Osteocyte (in vitro differentiated cells): ENCODE measurements at places on chromosomes 12 and 14.

DNA sequence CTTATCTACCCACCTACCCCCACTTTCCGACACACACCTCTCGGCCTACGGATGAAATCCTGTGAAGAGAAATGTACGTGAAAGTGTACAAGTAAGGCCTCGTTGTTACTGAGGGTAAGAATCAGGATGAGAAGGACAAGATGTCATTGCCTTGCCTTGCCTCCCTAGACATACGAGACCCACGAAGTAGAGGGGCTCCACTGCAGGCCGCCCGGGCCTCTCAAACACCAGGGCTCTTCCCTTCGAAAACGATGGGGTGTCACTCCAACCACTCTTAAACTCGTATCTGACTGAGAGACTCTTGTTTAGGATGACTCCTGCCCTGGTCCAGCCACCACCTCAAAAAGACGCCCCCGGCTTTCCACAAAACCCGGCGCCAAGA is 498 bp downstream of the RACGAP1 start:
- peak overlapping the region; percentile 95 for H3K27ac ChIP-seq
- no peaks in the 10 kb centered on the region for H3K27me3 ChIP-seq
- no peak for DNase-seq
- peaks cover 40% of the 10 kb centered on the region for H3K4me1 ChIP-seq
- peak overlapping the region; percentile 99 for H3K4me3 ChIP-seq

DNA sequence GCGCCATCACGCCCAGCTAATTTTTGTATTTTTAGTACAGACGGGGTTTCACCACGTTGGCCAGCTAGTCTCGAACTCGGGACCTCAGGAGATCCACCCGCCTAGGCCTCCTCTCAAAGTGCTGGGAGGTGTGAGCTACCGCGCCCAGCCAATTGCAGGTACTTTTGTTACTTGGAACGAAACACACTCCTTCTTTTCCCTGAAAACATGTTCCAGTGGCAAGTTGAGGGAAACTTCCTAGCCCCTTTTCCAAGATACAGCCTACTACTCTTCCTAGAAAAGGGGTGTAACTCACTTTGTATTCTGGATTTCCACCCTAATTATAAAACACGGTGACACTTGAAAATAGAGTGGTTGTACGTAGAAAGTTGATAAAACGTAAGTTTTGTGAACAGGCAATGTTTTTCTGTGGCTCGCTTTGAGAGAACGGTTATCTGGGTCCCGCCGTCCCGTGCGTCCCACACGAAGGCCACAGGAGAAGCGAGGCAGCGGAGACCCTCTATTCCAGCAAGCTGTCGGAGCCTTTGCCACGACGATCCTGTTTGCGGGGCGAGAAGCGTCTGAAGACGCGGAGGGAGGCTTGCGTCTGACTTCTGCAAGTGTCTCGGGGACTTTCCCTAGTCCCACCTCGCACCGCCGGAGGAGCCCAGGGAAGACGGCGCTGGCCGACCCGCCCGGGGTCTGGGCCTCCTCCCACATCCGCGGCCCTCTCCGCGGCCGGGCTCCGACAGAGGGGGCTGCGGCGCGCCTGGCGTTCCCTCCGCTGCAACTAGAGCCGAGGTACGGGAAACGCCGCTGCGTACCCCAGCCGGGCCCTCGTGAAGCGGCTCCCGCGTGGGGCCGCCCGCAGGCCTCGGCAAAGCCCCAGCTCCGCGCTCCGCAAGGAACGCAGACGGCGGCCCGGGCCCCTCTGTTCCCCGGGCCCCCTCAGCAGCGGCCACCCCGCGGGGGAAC is 745 bp downstream of the CDCA4 start:
- peaks cover 1% of the 10 kb centered on the region for H3K36me3 ChIP-seq
- no peaks in the 10 kb centered on the region for H3K27me3 ChIP-seq
- no peak for DNase-seq
- peak overlapping the region; percentile 85 for H3K4me3 ChIP-seq
- peaks cover 72% of the 10 kb centered on the region for H3K4me1 ChIP-seq
- H3K27ac ChIP-seq = peak overlapping the region; percentile 81

GRCh38 chr12:6928022-6928702 is 403 bp downstream of the ATN1 start:
- H3K4me3 ChIP-seq = peak overlapping the region; percentile 90
- DNase-seq = no peak
- peaks cover 72% of the 10 kb centered on the region for H3K4me1 ChIP-seq
- H3K36me3 ChIP-seq = peaks cover 3% of the 10 kb centered on the region
- no peaks in the 10 kb centered on the region for H3K27me3 ChIP-seq

- H3K27ac ChIP-seq = no peak overlapping the region
- no peak overlapping the region for H3K4me3 ChIP-seq
- H3K4me1 ChIP-seq = peaks cover 5% of the 10 kb centered on the region
- no peaks in the 10 kb centered on the region for H3K36me3 ChIP-seq
- DNase-seq = no peak
Measured at GRCh38 chr14:77641534-77642341, 25.3 kb upstream of the SPTLC2 start.

- no peak overlapping the region for H3K4me3 ChIP-seq
- peaks cover 30% of the 10 kb centered on the region for H3K4me1 ChIP-seq
- no peaks in the 10 kb centered on the region for H3K27me3 ChIP-seq
- H3K27ac ChIP-seq = no peak overlapping the region
- peaks cover 49% of the 10 kb centered on the region for H3K36me3 ChIP-seq
Measured at GRCh38 chr14:52014601-52015267, 25.4 kb downstream of the RTRAF start.

DNA sequence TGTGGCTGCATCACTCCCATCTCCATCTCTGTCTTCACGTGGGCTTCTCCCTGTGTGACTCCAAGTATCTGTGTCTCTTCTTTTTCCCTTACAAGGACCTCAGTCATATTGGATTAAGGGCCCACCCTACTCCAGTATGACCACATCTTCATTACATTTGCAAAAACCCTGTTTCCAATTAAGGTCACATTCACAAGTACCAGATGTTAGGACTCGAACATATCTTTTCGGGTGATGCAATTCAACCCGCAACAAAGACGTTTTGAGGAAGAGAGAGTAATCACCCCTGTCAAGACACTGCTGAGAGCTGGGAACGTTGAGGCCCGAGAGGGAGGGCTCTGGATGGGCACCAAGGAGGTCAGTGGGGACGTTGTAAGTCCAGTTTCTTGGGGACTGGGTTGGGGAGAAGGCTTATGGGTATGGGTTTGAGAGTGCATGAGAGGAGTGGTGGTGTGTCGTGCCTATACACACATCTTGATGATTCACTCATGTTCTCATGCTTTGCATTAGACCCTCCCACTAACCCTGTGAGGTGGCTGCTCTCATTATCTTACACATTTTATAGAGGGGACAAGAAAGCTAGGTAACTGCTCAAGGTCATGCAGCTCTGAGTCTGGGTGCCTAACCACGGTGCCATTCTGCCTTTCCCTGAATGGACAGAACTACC is 12.1 kb upstream of the IFI27 start:
- H3K27ac ChIP-seq = no peak overlapping the region
- no peak for DNase-seq
- no peak overlapping the region for H3K4me3 ChIP-seq
- peaks cover 12% of the 10 kb centered on the region for H3K36me3 ChIP-seq
- no peaks in the 10 kb centered on the region for H3K27me3 ChIP-seq

DNA sequence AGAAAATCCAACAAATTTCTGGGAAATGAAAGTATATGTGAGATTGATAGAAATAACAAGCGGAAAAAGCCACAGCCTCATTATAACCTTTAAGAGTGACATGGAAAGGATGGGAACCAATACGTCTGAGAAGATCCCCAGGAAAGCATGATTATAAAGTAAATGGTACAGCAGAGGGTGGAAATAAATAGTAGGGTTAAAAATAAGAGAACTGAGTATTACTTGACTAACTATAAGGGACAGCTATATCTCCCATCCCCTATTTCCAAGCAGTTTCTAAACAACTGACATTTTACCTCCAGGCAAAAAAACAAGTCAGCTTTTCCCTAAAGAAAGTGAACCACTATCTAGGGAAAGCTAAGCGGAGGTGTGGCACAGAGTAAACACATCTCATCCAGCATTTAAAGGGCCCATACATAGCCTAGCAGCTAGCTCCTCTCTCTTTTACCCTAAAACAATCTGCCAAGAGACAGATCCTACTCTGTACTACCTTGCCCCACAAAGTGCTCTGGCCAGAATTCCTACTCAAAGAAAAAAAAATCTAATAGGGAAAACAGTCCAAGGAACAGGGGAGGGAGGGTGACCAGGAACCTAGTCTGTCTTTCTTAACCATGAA is 11.2 kb downstream of the OSBPL8 start:
- peak overlapping the region; percentile 11 for H3K4me3 ChIP-seq
- H3K27me3 ChIP-seq = no peaks in the 10 kb centered on the region
- H3K27ac ChIP-seq = peak overlapping the region; percentile 70
- peaks cover 2% of the 10 kb centered on the region for H3K36me3 ChIP-seq
- H3K4me1 ChIP-seq = peaks cover 45% of the 10 kb centered on the region

GRCh38 chr14:101352567-101352966 is 208.7 kb upstream of the DIO3 start:
- no peak overlapping the region for H3K4me3 ChIP-seq
- no peaks in the 10 kb centered on the region for H3K27me3 ChIP-seq
- H3K4me1 ChIP-seq = no peaks in the 10 kb centered on the region
- no peaks in the 10 kb centered on the region for H3K36me3 ChIP-seq

DNA sequence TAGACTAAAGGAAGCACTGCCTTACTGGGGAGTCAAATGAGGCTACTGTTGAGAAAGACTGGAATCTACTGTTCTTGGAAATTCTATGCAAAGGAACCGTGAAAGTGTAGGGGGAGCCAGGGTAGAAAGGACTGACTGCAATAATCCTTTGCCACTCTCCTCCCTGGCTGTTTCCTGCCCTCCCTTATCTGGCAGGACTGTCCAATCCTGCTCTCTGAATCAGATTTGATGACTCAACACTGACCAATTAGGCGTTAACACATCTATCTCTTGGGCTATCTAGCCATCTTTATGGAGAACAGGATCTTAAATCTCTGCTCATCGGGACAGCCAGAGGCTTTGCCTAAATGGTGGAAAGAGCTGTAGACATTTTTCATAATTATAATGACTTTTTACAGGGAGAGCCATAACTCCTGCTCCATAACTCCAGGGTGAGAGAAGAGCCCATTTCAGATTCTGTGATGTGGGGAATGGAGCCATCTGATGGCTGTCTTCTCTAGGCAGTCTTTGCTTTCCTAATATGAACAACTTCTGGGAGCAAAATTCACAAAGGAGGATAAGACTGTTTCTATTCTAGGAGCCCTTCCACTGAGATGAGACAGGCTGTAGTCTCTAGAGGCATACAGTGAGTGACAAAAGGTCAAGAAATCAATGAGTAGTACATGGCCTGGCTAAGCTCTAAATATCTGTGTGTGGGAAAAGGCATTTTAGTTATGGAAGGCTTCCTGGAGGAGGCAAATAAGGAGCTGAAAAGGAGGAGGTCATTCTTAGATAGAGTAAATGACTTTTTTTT is 68.9 kb upstream of the CISTR start:
- DNase-seq = no peak
- no peak overlapping the region for H3K4me3 ChIP-seq
- H3K27ac ChIP-seq = no peak overlapping the region
- H3K27me3 ChIP-seq = peaks cover 56% of the 10 kb centered on the region
- no peaks in the 10 kb centered on the region for H3K4me1 ChIP-seq

- no peaks in the 10 kb centered on the region for H3K36me3 ChIP-seq
- no peak for DNase-seq
- no peak overlapping the region for H3K27ac ChIP-seq
- peaks cover 2% of the 10 kb centered on the region for H3K27me3 ChIP-seq
Measured at GRCh38 chr12:7542813-7543212, 39.2 kb upstream of the CD163 start.

GRCh38 chr12:47087088-47087688 is 7.4 kb upstream of the AMIGO2 start:
- H3K36me3 ChIP-seq = no peaks in the 10 kb centered on the region
- no peaks in the 10 kb centered on the region for H3K27me3 ChIP-seq
- DNase-seq = no peak
- H3K4me3 ChIP-seq = no peak overlapping the region
